ENCODE measurements at places on chromosomes 6 and 20. TPM values are rescaled to one million over a fixed set of nuclear protein-coding genes. Genes with fewer than 3 reads are reported as not detected.

DNA sequence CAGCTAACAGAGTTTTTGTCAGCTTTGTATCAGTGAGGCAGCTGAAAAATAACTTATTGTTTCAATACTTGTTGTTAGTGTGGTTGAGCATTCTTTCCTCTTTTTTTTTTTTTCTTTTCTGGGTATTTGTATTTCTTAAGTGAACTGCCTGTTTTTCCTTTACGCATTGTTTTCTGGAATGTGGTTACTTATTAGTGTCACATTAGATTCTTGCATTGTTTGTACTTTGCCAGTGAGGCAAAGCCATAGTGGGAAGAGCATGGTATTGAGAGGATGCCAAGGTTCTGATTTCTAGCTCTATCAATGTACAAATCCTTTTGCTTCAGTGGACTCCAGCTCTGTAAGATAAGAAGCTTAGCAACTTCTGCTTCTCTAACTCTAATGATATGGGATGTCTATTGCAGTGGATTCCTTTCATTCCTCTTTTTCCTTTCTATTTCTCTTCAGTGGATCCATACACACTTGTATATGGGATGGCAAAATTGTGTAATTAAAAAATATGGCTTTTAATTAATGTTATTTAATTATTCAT, 3.9 kb downstream of the CDKAL1 start:
- H3K4me3 ChIP-seq, result no peak overlapping the region
- H3K36me3 ChIP-seq, result peaks cover 10% of the 10 kb centered on the region
- no peak overlapping the region for H3K27ac ChIP-seq
- no peak for DNase-seq
- no peaks in the 10 kb centered on the region for H3K27me3 ChIP-seq
- peaks cover 40% of the 10 kb centered on the region for H3K4me1 ChIP-seq

- H3K27me3 ChIP-seq, result no peaks in the 10 kb centered on the region
- no peak overlapping the region for H3K4me3 ChIP-seq
- H3K36me3 ChIP-seq, result no peaks in the 10 kb centered on the region
- no peak for DNase-seq
- H3K27ac ChIP-seq, result no peak overlapping the region
Measured at GRCh38 chr6:63644668-63645326, 9.2 kb downstream of the PHF3 start.

DNA sequence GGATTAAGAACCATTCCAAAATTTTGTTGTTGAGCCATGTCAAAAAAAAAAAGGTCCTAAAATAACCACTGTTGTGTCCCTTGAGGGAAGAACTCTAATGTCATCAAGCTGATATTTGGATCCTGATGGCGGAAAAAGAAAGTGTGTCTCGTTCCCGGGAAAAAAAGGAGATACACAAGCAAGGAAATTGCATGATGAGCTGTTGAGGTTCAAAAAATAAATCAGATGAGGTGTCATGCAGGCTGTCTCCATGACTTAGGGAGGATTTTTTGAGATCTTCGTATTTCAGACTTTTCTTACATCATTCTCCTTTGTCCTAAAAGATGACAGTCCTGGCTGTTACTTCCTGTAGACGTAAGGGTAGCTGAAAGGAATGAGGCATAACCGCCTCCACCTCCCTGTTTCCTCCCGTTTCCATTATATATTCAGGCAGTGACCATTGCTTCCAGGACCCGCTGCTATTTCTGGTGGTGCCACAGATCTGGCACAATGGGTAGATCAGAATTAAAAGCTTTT, 117.3 kb upstream of the TNFAIP3 start:
- no peaks in the 10 kb centered on the region for H3K27me3 ChIP-seq
- H3K4me1 ChIP-seq, result no peaks in the 10 kb centered on the region
- DNase-seq, result no peak
- H3K27ac ChIP-seq, result no peak overlapping the region
- no peak overlapping the region for H3K4me3 ChIP-seq

DNA sequence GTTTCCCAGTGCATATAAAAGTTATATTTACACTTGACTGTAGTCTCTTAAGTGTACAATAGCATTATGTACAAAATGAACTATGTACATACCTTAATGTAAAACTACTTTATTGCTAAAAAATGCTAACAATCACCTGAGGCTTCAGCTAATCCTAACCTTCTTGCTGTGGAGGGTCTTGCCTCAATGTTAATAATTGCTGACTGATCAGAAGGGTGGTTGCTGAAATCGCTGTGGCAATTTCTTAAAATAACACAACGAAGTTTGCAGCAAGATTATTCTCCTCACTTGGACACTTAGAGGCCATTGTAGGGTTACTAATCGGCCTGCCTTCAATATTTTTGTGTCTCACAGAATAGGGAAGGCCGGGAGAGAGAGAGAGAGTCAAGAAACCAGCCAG, 24.7 kb upstream of the MICB start:
- H3K27ac ChIP-seq, result no peak overlapping the region
- no peaks in the 10 kb centered on the region for H3K27me3 ChIP-seq
- H3K4me3 ChIP-seq, result no peak overlapping the region
- DNase-seq, result no peak
- H3K4me1 ChIP-seq, result peaks cover 6% of the 10 kb centered on the region
- H3K36me3 ChIP-seq, result no peaks in the 10 kb centered on the region

DNA sequence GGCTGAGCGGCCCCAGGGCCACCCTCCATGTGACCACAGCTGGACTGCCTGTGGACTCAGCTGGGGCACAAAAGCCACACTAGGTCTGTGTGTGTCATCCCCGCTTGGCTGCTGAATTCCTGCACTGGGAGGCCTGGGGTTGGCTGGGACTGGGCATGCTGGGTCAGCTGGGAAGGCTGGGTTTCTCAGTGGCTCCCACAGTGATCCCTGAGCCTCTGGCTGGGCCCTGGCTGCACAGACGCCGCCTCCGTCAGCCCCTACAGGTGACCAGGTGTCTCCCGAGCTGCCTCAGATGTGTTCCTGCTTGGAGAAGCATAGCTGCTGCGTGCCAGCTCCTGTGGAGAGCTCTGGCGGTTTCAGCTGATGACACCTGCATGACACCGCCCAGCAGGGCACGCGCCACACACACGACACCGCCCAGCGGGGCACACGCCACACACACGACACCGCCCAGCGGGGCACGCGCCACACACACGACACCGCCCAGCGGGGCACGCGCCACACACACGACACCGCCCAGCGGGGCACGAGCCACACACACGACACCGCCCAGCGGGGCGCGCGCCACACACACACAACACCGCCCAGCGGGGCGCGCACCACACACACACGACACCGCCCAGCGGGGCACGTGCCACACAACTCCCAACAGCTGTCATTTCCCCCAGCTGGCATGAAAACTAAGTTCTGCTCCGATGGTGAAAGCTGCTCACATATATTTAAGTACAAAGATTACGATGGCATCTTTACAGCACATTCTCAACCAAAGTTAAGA, 88.8 kb downstream of the TAF4 start:
- H3K4me3 ChIP-seq, result no peak overlapping the region
- no peaks in the 10 kb centered on the region for H3K4me1 ChIP-seq

DNA sequence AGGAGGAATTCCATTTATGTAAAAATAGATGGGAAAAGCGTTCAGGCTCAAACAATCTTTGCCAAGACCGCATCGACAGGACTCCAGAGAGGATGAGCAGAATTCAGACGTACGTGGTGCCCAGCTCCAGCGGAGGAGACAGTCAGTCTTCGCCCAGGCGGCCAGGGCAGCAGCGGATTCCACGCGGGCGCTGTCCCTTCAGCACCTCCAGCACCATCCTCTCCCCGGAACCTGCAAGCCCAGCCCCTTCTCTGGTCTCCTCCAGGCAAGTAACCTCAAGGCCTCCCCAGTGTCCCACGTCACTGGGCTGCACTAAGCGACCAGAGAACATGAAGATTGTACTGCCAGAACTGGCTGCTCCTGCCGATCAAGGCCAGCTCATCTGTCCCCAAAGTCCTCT, 2.8 kb upstream of the KCNQ2 start:
- no peak overlapping the region for H3K4me3 ChIP-seq
- H3K4me1 ChIP-seq, result peaks cover 13% of the 10 kb centered on the region
- no peak for DNase-seq

- peaks cover 8% of the 10 kb centered on the region for H3K4me1 ChIP-seq
- no peaks in the 10 kb centered on the region for H3K27me3 ChIP-seq
- H3K4me3 ChIP-seq, result no peak overlapping the region
- no peak for DNase-seq
- no peaks in the 10 kb centered on the region for H3K36me3 ChIP-seq
Measured at GRCh38 chr6:137861550-137862337, 5.3 kb upstream of the TNFAIP3 start.

DNA sequence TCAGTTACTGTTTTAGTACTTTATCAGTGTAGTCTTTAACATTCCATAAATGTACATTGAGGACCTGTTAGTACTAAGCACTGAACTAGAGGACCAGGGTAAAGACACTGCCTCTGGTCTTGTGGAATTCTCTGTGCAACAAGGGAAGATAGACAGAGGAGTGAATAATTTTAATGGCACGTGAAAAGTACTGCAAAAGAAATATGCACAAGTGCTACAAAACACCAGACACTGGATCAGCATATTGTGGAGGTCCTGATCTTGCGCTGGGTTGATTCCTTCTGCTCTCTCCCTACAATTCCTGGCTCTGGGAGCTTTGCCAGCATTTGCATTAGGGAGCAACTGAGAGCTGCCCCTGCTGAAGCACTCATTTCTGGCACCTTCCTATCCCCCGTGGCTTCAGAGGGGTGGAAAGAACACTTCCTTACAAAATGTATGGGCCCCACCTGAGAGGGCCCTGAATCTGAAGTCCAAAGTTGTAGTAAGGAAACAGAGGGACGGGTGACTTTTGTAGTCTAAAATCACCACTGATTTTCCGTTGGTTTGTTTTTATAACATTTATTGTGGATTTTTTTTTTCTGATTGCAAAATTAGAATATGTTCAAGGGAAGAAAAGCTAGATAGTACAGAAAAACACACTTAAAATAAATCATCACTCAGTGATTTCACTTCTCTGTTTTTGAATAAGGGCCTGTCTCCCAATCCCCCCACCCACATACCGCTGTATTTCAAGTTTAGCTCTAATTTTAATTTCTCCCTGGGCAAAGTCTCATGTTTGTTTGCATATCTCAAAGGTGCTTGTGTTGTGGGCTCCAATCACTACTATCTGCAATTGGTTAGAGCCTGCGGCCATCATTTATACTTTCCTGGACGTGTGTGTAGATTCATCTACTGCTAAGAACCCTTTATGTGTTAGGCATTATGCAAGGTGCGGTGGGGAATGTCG, 4.9 kb downstream of the PKIG start:
- DNase-seq, result no peak
- H3K4me3 ChIP-seq, result no peak overlapping the region
- no peaks in the 10 kb centered on the region for H3K27me3 ChIP-seq
- H3K36me3 ChIP-seq, result peaks cover 10% of the 10 kb centered on the region

- H3K36me3 ChIP-seq, result no peaks in the 10 kb centered on the region
- H3K4me3 ChIP-seq, result no peak overlapping the region
- no peaks in the 10 kb centered on the region for H3K27me3 ChIP-seq
- no peak for DNase-seq
Measured at GRCh38 chr6:147156218-147156617, 48.0 kb upstream of the STXBP5 start.

DNA sequence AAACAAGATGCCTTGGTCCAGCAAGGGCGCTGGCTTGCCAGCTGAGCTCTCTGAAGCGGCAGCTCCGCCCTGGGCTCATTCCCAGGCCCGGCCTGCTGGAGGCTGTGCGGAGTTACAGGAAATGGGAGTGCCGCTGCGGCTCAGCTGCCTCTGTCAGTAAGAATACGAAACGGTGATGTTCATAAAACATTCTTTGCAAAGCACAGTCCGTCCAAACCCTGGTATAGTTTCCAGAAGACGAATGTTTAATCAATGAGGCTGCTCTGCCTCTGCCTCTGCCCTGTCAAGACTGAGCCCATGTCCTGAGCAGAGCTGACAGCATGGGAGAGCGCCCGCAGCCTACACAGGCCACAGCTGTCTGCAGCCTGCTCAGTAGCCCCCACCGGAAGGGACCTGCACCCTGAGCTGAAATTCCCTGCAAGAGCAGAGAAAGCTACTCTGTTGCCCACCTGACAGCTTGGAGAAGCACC, 153.3 kb upstream of the SNX9 start:
- peaks cover 24% of the 10 kb centered on the region for H3K4me1 ChIP-seq
- peak overlapping the region; percentile 78 for H3K27ac ChIP-seq
- DNase-seq, result no peak
- H3K4me3 ChIP-seq, result no peak overlapping the region

DNA sequence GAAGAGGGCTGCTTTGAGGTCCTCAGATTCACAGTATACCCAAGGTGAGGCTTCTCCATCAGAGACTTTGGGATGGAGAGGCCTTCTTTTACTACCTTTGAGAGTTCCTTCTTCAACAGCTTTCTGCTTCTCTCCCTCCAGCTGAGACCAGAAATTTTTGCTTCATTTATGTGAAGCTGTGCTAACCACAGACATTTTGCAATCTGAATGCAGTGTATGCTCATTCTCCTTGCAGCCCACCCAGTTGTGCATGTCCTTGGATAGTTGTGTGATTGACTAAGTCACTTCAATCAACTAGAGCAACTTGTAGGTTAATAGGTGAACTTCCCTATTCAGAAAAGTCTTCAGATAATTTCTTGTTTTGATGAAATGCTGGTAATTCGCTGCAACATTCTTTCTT, 20.1 kb downstream of the DCBLD1 start:
- H3K4me1 ChIP-seq, result peaks cover 25% of the 10 kb centered on the region
- no peak overlapping the region for H3K27ac ChIP-seq
- H3K27me3 ChIP-seq, result no peaks in the 10 kb centered on the region
- no peak for DNase-seq
- H3K4me3 ChIP-seq, result no peak overlapping the region

DNA sequence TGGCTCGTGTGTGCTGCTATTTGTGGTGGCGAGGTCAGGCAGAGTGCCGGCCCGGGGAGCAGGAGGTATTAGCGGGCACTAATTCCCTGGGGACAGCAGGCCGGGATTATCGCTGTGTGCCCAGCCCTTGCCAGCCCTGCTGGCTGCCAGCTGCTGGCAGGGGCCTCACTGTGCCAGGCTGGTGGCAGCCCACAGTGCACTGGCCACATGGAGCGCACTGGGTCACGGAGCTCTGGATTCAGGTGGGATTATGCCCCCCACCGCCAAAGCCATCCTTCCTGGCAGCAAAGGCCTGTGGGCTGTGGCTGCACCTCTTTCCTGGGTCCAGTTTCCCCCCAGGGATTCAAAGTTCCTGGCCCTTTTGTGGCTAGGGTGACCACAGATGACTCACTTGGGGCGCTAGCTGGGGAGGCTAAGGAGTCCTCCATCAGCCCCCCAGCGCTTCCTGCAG, 59.7 kb downstream of the YTHDF1 start:
- no peak overlapping the region for H3K4me3 ChIP-seq
- H3K27ac ChIP-seq, result no peak overlapping the region
- DNase-seq, result no peak
- no peaks in the 10 kb centered on the region for H3K27me3 ChIP-seq
- H3K36me3 ChIP-seq, result no peaks in the 10 kb centered on the region
- peaks cover 2% of the 10 kb centered on the region for H3K4me1 ChIP-seq

- DNase-seq, result no peak
- no peak overlapping the region for H3K27ac ChIP-seq
- no peaks in the 10 kb centered on the region for H3K4me1 ChIP-seq
- no peak overlapping the region for H3K4me3 ChIP-seq
- H3K36me3 ChIP-seq, result no peaks in the 10 kb centered on the region
- no peaks in the 10 kb centered on the region for H3K27me3 ChIP-seq
Measured at GRCh38 chr6:143642403-143642802, 35.4 kb upstream of the PHACTR2 start.

GRCh38 chr6:38166411-38167240, 347.1 kb downstream of the ZFAND3 start:
- no peaks in the 10 kb centered on the region for H3K4me1 ChIP-seq
- DNase-seq, result no peak
- H3K27ac ChIP-seq, result no peak overlapping the region
- no peaks in the 10 kb centered on the region for H3K36me3 ChIP-seq

The DNAH8 gene
- not detected for total RNA-seq

The OR12D3 gene
- not detected for total RNA-seq

The CDH4 gene
- 0.25 TPM for total RNA-seq

The C20orf144 gene
- not detected for total RNA-seq

The CTAGE9 gene
- not detected for total RNA-seq
